AG08395 (cell line): ENCODE measurements at places on chromosomes 7 and 10.

- DNase-seq = no peak
These were observed 60.6 kb downstream of the ACADSB start for GRCh38 chr10:123069246-123069986.

GRCh38 chr7:8536431-8536830, 103.0 kb downstream of the NXPH1 start:
- no peak for DNase-seq

DNA sequence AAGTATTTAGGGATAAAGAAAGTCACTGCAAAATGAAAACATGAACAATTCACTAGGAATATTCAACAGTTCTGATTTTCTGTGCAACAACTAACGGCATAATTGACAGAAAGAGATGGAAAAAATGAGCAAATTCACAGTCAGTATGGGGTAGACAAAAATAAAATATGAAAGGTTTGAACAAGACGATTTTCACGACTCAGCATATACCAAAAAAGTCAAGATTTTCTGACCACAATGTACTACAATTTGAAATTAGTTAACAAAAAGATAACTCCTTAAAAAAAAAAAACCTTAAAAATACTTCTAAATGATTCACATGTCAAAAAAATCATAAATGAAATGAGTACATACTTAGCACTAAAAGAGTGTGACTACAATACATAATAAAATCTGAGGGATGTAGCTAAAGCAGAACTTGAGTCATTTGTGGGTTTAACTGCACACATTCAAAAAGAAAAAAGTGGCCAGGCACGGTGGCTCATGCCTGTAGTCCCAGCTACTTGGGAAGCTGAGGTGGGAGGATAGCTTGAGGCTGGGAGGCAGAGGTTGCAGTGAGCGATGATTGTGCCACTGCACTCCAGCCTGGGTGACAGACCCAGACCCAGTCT, 22.6 kb upstream of the MTURN start:
- DNase-seq = no peak

DNA sequence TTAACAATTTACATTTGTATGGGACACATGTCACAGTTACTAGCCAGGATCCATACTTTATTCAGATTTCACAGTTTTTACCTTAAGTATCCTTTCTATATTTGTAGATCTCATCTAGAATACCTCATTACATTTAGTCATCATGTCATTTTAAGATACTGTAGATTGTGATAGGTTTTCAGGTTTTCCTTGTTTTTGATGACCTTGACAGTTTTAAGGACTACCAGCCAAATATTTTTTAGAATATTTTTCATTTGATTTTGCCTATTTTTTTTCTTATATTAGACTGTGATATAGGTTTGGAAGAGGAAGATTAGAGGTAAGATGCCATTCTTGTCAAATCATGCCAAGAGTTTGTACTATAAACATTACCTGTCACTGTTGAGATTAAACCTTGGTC, 460.3 kb downstream of the ANKRD7 start:
- DNase-seq = no peak

DNA sequence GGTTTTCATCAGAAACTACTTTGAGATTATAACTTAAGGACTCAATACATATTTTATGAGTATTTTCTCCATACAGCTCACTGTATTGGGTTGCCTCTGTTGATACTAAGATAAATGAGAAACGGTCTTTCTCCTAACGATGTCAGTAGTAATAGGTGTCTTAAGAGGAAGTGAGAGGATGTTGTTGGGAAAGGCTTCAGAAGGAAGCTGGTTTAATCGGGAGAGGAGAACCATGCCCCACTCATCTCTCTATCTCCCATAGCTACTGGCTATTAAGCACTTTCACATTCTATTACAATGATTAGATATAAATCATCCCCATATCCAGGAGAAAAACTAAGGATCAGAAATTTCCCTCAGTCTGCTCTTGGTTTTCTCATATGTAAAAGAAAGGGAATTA, 2.0 kb downstream of the CLEC5A start:
- no peak for DNase-seq

- no peak for DNase-seq
These were observed 160.0 kb upstream of the ANK3 start for GRCh38 chr10:60549686-60550085.

- no peak for DNase-seq
These were observed 86.0 kb downstream of the CAMK1D start for GRCh38 chr10:12435348-12435747.

GRCh38 chr10:42754155-42755027, 28.2 kb upstream of the BMS1 start:
- peak; percentile 22 for DNase-seq

- DNase-seq = peak; percentile 56
These were observed 569 bp downstream of the ZNF316 start for GRCh38 chr7:6637544-6638229.

DNA sequence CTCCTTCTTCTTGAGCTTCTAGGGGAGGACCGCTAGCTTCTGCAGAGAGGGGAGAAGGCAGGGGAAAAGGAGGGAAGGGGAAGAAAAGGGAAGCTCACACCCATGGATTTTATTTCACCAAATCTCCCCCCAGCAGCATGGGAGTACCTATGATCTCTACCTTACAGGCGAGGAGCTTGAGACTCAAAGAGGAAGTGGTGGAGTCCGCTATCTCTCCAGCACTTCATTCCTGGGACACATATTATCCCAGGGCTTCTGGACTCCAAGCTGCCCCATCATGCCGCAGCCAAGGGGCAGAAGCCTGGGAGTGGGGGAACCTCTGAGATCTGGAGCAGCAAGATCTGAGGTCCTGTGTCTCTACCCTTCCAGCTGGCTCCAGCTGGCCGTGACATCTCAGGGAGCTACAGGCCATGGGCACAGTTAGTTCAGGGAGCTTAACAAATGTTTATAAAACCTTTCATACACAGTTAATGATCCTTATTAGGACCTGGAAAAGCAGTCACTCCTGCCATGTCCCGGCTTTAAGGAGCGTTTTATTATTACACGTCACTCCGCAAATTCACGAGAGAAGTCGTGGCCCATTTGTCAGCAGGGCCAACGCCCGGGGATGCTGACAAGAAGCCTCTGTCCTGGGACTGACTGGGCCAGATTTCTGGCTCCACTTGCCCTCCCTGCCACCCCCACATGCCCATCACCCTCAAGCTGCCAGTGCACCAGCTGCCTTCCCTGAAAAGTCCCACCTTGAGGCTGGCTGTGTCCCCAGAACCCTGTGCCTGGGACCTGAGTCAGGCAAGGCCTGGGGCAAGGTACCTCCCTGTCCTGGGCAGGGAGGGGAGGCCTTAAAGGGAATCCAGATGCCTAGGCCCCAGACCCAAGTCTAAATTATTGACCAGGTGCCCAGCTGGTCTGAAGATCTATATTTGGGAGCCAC, 132.1 kb upstream of the ZMIZ1 start:
- no peak for DNase-seq
